ENCODE measurements at places on chromosomes 5 and 9.

DNA sequence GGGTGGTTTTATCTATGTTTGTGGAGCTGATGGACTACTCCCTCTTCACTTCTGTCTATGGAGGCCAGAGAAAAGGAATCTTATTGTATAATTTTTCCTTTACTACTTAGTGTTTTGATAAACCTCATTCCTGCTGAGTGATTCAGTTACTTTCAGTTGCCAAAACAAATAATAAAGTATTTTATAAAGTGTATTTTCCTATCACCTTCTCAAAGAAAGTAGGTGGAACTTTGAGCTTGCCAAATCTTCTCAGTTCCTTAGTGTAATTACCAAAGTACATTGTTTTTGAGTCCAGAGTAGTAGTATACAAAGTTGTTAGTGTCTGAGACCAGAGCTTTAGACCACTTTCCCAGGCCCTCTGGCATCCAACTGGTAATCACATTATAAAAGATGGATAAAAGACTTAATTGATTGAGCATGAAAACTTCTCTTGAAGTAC, 13.5 kb downstream of the RABGAP1 start:
- no peak for DNase-seq

GRCh38 chr5:219460-219863, 1.3 kb downstream of the SDHA start:
- no peak for DNase-seq

DNA sequence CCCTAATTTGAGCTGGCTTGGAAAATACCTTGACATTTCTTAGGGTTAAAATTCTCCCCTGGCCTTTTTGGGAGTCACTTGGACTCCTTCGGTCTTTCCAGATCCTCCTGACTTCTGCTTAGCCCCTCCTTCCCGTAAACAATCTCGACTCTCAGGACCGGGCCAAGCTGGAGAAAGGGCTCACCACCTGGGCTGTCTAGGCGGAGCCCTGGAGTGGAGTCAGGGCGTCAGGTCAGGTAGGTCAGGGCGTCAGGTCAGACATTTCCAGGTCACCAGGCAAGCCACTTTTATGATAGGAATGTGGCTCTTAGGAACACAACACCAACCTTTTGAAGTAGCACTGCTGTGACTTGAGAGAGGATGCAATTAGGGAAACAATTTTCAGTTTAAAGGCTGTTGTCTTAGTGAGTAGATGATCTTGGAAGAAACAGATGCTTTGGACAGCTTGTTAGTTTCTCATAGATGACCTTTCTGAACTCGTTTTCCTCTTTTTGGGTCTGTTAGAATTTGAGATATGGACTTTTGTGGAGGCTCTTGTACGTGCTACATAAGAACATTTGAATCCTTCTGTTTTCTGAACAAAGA, 12.8 kb downstream of the OSTF1 start:
- no peak for DNase-seq

GRCh38 chr5:73729329-73729728, 103.3 kb downstream of the ARHGEF28 start:
- no peak for DNase-seq

DNA sequence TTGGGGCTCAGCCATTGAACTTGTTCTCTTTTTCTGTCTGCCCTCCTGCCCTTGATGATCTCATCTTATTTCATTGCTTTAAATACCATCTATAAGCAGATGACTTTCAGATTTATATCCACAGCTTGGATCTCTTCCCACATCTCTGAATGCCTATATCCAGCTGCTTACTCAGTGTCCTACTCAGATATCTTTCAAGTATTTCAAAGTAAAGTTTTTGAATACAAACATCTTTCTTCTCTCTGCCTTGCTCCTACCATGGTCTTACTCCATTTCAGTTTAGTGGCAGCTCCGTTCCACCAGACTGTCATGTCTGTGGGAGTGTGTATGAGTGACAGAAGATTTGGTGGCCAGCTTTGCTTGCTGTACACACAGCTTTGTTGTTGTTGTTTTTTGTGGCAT, 59.7 kb downstream of the ERBIN start:
- no peak for DNase-seq

DNA sequence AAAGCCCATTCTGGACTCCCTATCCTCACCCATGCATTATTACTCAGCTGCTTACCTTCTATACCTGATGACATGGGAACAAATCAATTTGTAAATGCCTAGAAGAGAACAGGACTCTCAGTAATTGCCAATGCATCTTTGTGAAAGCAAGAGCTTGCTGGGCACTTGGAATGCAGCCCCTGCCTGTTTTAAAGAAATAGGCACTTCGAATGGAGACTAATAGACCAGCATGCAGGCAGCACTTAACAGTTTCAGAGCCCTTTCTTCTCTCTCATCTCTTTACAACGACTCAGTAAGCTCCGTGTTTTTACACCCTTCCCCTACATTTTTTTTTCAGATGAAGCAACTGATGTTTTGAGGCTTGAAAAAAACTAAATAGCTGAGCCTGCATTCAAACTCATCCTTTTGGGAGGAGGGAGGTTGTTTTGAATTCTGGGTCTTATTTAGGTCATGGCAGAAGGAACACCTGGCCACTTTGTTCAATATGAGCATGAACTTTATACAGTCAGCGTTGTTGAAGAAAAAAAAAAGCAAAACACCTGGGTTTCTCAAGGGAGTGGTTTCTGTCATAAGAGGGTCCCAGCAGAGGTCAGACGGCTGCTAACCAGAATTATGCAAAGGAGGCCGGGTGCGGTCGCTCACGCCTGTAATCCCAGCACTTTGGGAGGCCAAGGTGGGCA, 34.6 kb upstream of the WHRN start:
- DNase-seq, result no peak

DNA sequence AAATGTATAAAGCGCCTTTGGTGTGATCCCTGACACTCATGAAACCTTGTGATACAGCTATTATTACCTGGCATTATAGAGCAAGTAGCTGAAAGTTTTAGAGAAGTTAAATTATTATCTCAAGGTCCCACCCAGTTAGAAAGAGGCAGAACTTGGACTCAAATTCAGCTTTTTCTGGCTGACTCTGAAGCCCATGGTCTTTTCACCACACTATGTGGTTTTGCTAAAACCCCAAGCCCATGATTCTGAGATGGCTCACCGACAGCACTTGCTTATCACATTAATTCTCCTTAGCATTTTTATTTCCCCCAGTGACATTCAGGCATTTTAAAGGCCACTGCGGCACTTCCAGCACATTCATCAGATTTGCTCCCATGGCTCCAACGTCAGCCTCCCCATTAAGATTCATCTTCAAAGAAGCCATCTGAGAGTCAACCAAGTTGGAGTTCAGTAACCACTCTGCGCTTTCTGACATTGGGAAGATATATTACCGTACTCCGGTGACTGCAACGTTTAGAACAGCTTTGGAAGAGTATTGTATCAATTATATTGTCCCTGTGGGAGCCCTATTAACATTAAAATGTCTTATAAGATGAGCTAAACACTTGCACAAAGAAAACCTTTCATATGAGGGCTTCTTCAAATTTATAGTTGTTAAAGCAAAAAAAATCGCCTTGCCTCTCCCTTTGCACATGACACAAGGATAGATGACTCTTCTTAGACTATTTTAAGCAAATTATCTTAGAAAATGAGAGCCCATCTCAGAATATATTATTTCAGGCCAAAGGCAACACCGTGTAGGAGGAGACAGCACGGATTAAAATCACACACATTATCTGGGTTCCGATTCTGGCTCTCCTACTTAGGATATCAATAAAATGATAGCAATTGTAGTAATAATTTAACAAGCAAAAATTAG, 638.1 kb downstream of the ACTL7B start:
- no peak for DNase-seq

DNA sequence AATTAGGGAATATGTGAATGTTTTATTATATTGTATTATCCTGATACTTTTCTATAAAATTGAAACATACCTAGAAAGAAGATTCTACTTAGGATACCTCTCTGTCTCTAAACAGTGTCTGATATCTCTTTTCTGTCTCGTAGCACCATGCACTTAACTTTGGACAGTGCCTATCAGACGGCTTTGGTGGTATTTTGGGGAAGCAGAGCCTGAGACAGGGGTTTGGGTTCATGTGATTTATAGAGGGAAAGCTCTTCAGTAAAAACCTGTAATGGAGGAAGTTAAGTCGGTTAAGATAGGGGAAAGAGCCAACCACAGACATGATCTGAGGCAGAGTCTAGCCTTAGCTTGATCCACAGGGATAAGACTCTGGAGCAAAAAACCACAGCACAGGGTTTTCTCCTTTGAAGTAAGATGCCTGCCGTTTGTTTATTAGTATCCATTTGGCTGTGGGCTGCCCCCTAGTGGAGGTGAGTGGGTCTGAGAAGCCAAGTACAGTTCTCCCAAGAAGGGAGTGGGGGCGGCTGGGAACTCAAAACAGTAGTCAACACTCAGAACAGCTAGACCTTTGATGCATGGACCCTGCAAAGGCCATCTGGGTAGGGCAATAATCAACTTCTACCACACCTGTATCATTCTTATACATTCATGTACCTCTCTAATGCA, 141.2 kb upstream of the ASTN2 start:
- DNase-seq, result peak; percentile 30

GRCh38 chr5:132019857-132020555, 8.5 kb upstream of the ACSL6 start:
- no peak for DNase-seq

GRCh38 chr9:38417003-38417945, 7.0 kb downstream of the IGFBPL1 start:
- DNase-seq, result peak; percentile 0

DNA sequence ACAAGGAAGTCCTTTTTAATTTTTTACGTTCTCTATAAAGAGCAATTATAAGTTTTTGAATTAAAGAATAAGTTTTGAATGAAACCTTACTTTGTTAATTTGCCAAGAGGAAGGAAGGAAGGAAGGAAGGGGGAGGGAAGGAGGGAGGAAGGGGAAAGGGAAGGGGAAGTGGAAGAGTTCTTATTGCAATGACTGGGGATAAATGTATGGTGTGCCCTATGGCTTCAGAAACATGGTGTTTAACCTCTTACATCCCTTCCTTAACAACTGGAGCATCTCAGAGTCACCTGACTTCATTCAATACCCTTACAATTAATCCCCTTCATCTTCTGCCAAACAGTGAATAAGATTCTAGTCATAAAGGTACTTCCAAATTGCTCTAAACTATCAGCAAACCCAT, 16.0 kb downstream of the CEMIP2 start:
- no peak for DNase-seq

DNA sequence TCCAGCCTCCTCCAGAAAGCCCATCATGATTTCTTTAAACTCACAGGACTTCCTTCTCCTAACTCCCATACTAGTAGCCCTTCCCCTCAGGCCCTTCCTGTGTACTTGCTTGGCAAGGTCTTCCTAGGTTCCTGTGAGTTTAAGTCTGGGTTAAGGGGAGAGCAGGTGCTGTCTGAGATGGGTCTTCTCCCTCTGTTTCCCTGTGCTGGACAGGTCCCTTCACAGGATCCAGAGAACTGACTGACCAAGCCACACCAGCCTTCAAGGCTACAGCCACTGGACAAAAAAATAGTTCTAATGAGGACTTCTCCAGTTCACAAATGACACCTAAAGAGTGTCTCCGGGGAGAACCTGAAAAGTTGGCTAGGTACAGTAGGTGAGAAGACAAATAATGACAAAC, 29.5 kb upstream of the MYORG start:
- no peak for DNase-seq

DNA sequence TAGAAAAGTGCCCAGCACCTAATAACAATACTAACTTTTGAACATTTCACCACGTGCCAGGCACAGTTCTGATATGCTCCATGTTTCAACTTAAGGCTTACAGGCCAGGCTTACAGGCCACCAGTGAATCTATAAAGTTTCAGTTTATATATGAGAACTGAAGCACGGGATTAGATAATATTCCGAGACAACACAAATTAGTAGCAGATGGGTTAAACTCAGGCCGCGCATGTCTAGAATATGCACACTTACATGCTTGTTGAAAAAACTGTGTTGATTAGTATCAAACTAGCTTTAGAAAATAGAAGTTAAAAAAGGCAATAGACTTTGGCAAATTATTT, 587.9 kb downstream of the MTRR start:
- no peak for DNase-seq

- no peak for DNase-seq
Observed at GRCh38 chr5:34686762-34687268, 30.7 kb downstream of the RAI14 start.

GRCh38 chr9:68742333-68742730, 37.3 kb downstream of the PIP5K1B start:
- no peak for DNase-seq

DNA sequence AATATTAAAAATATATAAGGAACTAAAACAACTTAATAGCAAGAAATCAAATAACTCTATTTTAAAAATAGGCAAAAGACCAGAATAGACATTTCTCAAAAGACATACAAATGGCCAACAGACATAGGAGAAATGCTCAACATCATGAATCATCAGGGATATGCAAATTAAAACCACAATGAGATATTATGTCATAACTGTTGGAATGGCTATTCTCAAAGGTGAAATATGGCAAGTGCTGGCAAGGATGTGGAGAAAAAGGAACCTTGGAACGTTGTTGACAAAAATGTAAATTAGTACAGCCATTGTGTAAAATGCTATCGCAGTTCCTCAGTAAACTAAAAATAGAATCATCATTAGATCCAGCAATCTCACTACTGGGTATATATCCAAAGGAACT, 468.5 kb downstream of the NFIB start:
- no peak for DNase-seq

- DNase-seq, result no peak
Observed at GRCh38 chr5:1363581-1363980, 18.7 kb upstream of the CLPTM1L start.

- no peak for DNase-seq
Observed at GRCh38 chr5:107853696-107854095, 183.0 kb upstream of the EFNA5 start.

- DNase-seq, result no peak
Observed at GRCh38 chr9:99851500-99851822, 29.8 kb downstream of the NR4A3 start.

- peak; percentile 32 for DNase-seq
Observed at GRCh38 chr5:63959177-63959982, 2.9 kb downstream of the HTR1A start.

GRCh38 chr5:131563434-131564228, 71.4 kb downstream of the RAPGEF6 start:
- DNase-seq, result no peak

- no peak for DNase-seq
Observed at GRCh38 chr5:156913719-156914370, 49.2 kb downstream of the TIMD4 start.

DNA sequence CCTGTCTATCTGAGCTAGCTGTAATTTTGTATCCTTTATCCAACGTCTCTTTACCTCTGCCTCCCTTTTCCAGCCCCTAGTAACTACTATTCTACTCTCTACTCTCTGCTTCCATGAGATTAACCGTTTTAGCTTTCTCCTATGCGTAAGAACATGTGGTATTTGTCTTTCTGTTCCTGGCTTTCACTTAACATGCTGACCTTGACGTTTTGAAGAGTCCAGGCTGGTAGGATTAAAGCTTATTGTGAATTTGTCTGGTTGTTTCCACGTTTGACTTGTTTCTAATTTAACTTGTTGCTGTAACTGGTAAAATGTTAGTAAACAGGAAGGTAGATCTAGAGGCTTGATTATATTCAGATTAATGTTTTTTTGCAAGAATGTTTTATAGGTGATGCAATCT, 385.3 kb downstream of the PSAT1 start:
- DNase-seq, result no peak

DNA sequence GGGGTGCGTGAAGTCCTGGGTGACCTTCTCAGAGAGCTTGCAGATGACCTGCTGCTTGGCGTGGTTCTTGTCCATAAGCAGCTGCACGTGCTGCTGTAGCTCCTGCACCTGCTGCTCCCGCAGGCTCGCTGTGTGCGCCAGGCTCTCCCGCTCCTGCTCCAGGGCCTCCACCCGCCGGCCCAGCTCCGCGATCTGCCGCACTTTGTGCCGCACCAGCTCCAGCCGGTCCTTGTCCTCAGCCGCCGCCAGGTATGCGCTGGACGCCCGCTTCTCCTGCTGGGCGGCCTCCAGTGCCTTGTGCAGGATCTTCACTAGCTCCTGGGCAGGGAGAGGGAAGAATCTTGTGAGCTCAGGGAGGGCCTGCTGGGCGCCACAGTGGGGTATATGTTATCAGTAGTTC, 28.5 kb upstream of the CORO2A start:
- no peak for DNase-seq
